CD8-positive, alpha-beta T cell (primary cell): ENCODE measurements at places on chromosomes 1 and 21. TPM values are rescaled to one million over a fixed set of nuclear protein-coding genes. Genes with fewer than 3 reads are reported as not detected.

NPHP4 gene
- 3.7 TPM for total RNA-seq

LDLRAD2 gene
- total RNA-seq: not detected

LCE2B gene
- not detected for total RNA-seq

MORC3 gene
- total RNA-seq: 52.1 TPM
